Nephron progenitor cell (in vitro differentiated cells): ENCODE measurements at places on chromosomes 3 and 15.

GRCh38 chr3:194446172-194446571 lies 40.6 kb downstream of the ATP13A3 start:
- DNase-seq, result no peak

DNA sequence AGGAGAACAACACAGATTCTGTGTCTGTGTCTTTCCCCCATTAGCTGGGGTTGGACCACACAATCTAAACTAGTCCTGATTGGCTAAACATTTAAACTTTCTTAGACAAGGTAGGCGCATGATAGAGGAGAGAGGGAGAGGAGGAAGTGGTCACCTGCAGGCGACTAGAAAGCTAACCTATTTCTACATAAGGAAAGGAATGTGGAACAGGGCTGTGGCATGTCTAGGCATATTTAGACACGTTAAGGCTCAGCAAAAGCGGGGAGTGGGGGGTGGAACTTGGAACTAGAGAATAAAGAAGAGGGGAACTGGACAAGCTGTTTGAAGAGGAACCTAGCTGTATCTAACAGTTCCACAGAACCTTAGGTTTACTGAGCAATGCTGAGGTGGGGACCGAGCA lies 12.8 kb downstream of the LRRC28 start:
- no peak for DNase-seq

GRCh38 chr3:127748754-127749327 lies 73.5 kb downstream of the MGLL start:
- DNase-seq, result no peak

DNA sequence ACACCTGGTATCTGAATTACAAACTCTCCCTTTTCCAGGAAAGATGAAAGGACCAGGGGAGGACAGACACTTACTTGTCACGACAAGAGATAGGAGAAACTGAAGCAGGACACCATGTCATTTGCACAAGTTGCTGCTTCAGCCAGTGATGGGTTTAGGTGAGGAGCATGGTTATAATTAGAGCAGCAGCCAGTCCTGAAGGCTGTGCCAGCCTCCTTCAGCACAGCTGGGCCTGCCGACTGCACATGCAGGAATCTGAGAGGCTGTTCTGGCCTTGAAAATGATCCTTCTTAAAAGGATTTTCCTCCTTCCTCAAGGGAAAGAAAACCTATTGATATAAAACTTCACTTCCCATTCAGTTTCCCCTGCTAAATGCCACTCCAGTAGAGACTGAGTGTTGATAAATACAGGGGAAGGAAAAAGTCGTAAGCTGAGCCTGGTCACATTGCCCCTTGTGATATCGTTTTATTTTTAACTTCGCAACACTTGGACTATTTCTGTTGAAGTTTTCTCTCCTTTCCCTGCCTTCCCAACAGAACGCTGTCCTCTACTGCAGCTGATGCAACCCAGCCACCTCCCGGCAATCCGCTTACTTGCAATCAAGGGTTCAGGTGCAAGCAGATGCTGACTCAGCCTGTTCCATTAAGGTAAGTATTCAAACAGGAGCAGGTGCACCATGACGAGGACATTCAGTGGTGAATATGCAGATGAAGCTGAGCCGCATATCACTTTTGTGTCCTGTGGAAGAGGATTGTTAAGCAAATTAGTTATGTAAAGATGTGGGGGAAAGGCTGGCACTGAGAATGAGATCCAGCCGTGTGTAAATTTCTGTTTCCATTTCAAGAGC lies at the start of gene FBXO40:
Gene FBXO40, plus strand, starts transcription at position 524 of the 847 bp plus-strand sequence. CDS start 27,197 bp downstream, outside the sequence.
- DNase-seq, result no peak

- DNase-seq, result no peak
Observed at GRCh38 chr15:99307735-99308134, 56.5 kb downstream of the LRRC28 start.

- no peak for DNase-seq
Observed at GRCh38 chr3:58063022-58063815, 55.0 kb downstream of the FLNB start.

DNA sequence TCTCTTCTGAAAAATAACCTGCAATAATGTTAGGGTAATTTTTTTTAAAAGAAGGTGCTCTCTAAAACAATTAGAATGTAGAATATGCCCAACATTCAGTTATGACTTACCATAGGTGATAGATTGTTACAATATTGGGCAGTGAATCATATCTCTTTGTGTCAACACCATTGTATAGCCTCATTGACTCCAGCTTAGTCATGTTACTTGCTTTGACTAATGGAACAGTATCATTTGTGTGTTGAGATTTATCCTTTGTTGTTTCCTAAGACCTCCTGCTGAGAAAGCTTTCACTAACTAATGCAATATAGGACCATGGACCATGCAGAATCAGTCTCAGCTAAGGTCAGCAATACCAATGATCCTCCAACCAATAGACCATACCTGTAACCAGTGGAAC lies 1106.4 kb downstream of the SI start:
- no peak for DNase-seq

DNA sequence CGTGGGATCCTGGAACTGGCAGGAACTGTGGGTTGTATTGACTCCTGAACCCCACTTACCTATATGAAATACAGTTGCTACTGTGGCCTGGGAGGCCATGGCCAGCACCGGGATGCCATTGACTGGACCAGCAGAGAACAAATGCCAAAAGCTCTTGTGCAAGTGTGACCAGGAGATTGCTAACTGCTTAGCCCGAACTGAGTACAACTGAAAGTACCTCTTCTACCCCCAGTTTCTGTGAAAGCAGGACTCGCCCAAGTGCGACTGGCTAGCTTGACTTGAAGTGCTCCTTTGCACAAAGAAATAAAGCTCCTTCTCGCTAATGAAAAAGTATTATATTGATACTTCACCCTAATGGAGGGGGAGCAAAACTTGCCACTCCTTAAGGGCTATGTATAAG lies 101.3 kb upstream of the ATP11B start:
- no peak for DNase-seq

DNA sequence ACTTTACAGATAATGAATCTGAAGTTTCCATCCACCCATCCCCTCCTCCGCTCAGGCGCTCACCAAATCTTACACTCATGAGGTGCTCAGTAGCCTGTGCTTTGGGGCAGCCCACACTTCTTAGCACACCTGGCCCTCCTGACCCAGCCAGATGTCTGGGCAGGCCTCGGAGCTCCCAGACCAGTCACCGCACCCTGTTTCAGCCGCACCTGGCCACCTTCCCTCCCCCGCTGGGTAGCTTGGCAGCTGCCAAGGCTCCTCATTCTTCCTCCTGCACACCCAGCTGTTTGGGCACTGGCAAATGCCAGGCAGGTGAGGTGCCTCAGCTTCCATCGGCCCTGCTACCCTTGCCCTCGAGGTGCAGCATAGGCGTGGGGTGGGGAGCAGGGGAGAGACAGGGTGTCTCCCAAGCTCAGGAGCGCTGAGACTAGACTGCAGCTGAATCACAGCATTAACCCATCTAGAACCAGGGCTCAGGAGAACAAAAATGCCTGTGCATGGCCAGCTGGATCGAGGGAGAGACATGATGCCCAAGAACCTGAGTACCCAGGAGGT lies 45.8 kb downstream of the CDC25A start:
- DNase-seq, result no peak
